Hypothalamus (tissue), 51 donors: ENCODE measurements at places on chromosomes 1 and 21.

DNA sequence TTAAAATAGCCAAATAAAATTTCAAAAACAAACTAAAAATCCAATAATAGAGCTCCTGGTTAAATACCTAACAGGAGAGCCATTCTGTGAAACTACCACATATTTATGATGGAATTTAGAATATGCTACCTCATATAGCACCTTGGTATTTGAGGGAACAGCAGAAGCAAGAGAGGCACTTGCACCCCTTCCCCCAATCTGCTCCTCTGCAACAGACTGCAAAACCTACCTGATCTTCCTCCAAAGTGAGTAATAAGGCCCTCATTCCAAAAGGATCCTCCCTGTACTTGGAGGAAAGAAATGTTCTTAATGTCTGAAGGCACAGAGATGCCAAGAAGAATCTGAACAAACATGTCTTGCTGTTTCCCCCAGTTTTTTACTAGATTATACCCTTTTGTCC lies 28.1 kb upstream of the RNPC3 start:
- DNase-seq = no peak

DNA sequence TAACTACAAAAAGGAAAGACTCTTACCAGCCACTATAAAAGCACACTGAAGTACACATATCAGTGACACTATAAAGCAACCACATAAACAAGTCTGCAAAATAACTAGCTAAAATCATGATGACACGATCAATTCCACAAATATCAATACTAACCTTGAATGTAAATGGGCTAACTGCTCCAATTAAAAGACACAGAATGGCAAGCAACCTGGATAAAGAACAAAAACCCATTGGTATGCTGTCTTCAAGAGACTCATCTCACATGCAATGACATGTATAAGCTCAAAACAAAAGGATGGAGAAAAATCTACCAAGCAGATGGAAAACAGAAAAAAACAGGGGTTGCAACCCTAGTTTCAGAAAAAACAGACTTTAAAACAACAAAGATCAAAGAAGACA lies 59.7 kb upstream of the LYPLAL1 start:
- DNase-seq = no peak

DNA sequence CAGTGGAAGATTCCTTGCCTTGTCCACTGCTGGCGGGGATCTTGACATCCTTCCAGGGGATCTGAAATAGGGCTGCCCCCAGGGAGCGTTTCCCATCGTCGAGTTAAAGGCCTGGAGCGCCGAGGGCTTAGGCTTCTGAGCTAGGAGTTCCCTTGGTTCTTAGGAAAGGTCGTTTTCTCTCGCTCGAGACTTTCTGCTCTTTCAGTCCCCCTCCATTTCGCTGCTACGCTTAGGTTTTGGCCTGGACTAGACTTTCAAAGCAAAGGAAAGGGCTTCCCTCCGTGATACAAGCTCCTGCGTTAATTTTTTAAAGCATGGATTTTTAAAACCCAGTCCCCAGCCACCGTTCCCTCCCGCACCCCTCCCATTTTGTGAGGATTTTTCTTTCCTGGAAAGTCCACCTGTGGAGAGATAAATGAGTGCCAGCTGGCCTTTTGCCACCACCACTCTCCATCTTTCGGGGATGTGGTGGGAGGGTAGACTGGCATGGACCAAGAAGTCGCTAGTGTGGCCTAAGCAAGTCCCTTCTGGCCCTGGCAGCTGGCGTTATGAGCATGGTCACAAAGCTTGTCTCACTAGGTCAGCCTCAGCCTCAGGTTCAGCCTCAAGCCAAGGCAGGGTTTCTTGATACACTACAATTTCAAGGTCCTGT lies 9.2 kb downstream of the NR5A2 start:
- DNase-seq = no peak

- no peak for DNase-seq
Measured at GRCh38 chr1:20731057-20731991, 1.2 kb downstream of the SH2D5 start.

DNA sequence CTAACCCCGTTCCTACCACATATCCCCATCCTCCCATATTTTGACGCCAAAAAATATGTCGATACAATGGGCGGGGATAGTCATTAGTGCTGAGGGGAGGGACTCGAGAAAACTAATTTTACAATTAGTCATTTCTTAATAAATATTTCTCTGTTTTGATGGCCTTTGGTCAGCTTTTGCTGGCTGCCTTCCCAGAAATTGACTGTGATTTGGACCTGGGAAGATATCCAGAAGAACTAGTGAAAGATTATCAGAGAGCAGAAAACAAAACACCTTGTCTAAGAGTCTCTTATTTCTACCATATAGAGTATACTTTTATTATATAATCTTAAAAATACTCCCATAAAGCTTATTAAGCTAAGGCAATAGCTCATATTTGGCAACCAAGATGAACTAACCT lies 247.6 kb downstream of the MRPL39 start:
- no peak for DNase-seq

GRCh38 chr1:230125640-230126528 lies 58.8 kb downstream of the GALNT2 start:
- DNase-seq = no peak

DNA sequence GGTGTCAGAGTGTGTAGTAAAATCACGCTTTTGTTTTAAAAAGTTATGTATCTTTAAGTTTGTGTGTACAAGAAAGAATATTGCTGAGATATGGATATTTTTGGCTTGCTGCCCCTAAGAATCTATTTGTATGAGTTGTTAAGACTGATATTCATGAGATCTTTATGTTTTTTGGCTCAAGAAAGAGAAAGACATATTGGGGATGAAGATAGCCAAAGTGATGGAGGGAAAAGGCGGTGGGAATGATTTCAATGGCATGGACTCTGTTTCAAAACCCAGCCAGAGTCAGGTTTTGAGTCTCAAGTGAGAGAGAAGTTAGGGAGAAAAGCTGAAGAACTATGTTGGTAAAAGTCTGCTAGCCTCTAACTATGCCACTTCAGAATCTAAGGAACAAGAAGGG lies 351.7 kb downstream of the PBX1 start:
- no peak for DNase-seq

DNA sequence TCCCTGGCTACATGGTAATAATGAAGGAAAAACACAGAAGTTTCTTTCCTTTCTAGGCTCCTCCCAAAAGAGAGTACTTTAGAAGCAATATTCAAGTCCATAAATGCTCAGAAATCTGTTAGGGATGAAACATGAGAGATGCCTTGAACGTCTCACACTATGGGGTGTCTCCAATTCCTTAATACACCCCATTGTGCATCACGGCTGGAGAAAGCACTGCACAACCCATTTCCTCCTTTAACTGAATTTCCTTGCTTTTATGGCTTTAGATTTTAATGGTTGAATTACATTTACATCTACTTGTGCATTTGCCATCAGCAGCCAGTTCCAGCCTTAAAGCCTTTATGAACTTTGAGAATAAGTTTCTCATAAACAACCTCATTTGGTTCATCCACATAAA lies 498.9 kb upstream of the PTBP2 start:
- no peak for DNase-seq

GRCh38 chr1:31145648-31146047 lies 80.1 kb upstream of the PUM1 start:
- no peak for DNase-seq

- no peak for DNase-seq
Measured at GRCh38 chr1:156371553-156372264, 2.7 kb downstream of the RHBG start.

DNA sequence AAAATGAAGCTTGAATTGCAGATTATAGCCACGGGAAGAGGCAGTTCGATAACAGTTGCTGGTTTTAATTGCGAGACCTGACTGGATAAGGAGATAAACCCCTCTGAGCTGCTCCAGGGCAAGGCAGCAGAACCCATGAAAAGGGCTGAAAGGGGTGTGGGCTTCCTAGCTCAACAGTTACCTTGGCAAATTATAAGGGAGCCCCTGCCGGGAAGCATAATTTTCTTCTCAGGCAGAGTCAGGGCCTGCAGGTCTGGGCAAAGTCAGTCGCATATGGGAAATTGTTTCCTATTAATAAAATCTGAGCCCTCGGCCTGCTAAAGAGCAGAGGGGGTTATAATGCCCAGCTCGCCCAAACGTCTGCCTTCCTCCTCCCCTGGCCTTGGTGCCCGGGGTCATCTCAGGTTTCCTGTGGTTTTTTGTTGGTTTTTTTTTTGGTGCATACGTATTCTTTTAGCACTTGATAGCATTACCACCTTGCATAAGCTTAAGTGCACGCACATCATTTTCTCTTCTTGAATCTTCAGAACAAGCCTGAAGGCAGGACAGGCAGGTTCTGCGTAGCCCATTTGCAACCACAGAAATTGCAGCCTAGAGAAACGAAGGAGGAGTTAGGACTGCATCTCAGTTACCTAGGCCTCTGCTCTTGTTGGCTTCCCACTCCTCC lies 33.9 kb upstream of the SELENON start:
- no peak for DNase-seq

DNA sequence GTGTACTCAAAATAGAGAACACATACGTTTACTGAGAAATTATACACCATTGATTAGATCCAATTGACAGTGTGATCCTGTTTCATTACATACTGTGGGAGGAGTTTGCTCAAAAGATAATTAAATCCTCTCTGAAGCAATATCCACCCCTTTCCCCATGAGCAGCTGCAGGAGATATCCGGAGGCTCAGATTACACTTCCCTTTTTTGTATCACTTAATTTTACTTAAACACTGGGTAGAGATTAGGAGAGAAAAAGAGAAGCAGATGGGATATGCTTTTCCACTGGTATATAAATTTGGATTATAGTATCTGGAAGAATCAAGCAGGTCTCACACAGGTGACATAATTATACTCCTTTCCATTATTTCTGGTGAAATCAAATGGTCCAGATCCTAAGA lies 333.3 kb upstream of the ZRANB2 start:
- no peak for DNase-seq

DNA sequence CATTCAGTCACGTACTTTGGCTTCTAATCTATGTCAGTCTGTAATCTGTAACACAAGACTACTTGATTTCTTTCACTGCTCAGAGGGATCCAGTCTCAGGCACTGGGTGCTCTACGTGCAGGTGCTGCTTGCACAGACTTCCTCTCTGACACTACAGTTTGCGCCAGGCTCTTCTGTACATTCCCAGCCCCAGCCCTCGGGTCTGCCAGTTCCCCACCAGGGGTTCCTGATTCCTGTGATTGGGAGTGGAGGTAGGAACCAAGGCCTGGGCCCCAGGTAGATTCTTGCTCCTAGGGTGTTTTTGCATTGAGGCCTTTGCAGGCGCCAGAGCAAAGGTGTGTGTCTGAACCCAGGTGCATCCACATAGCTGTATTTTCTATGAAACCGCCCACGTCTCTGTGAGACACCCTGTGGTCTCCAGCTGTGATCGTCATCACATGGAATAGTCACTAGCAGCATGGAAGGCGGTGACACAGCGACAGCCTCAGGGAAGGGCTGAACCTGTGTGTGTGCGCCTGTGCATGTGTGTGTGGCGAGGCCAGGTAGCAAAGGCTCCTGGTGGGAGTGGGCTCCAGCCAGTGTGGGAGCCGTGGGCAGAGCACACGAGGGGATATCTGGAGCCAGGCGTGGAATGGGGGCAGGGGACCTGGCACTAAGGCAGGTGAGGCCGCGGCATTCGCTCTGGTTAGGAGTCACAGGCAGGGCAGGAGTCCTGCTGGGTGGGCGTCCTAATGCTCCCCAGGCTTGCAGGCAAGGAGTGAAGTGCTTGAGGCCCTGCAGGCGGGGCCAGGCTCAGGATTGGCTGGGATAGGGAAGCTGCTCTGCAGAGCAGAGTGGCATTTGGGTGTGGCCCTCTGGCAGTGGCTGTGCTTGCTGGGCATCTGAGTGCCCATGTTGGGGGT lies 5.2 kb downstream of the GJC2 start:
- no peak for DNase-seq
